NCI-H69 (cell line): ENCODE measurements at places on chromosomes 6 and 20.
A peak's percentile ranks its signal among the peaks of the same experiment; 100 is the strongest.

GRCh38 chr6:51963980-51964379, 123.4 kb downstream of the PKHD1 start:
- no peak for DNase-seq

DNA sequence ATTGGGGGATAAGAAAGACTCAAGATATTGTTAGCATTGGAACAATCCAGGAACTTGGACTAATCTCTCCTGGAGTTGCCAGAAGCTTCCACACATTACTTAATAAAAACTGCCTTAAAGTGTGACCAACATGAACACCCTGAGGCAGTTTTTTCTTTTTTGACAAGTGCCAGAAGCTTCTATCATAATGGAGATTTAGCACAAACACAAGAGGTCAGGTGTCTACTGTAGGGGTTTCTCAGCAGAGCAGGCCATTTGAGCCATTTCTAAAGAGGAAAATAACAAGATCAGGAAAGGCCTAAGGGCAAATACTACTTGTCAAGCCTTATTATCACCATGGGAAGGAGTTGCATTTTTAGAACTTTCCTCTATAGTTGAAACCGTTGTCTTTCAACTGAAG, 361.5 kb downstream of the EPM2A start:
- peak; percentile 71 for DNase-seq

DNA sequence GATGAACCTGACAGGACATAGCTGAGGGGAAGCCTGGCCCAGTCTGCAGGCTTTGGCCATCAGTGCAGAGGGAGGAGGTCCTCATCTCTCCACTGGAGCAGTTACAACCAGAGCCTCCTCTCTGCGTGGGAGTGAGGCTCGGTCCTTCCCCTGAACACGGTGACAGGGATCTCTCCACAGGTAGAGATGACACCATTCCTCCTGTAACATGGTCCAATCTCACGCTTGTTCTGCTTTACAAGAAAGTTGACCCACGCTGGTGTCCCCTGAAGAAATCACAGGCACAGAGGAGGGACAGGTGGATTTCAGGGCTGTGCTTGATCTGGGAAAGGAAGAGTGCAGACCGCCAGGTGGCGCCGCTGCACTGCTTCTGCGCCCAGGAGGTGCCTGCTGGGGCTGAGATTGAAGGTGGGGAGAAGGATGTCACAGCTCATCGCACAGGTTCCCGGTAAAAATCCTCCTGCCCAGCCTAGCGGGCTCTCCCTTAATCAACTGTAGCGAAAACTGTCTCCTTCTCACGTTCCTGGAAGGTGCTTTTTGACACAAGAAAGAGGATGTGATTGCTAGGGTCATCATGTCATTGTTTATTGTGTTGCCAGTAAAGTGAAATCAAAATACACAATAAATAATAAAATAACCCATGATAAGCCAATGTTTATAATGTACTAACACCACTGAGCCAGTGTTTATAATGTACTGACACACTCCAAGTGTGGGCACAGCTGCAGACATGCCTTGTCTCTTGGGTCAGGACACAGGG, 20.4 kb downstream of the HLA-G start:
- peak; percentile 78 for DNase-seq

GRCh38 chr20:54047048-54047447, 23.3 kb downstream of the BCAS1 start:
- DNase-seq, result no peak

DNA sequence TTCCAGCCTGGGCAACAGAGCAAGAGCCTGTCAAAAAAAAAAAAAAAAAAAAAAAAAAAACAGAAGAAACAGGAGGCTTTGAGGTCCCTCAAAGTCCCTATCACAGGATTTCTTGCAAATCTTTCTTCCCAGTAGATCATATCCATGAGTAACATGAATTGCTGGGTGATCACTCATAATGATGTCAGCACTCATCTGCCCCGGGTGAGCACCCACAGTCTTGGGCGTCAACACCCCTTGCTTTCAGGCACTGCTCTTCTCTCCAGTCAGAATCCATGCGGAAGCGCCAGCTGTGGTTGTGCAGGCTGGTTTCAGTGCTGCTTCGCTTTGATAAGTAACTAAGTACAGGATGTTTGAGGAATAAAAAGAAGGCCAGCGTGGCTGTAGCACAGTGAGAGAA, 40.2 kb upstream of the INSM1 start:
- no peak for DNase-seq

DNA sequence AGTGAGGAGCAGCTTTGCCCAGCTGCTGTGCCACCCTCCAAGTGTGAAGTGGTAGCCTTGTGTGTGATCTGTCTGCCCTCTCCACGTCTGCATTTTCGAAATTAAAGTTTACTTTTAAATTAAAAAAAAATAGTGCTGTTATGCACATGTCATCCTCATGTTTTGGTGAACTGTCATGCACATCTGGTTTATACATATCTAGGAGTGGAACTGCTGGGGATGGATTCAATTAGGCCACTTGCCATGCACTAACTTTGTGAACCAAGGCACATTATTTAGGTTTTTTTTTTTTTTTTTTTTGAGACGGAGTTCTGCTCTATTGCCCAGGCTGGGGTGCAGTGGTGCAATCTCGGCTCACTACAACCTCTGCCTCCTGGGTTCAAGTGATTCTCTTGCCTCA, 3.6 kb downstream of the GTSF1L start:
- no peak for DNase-seq

DNA sequence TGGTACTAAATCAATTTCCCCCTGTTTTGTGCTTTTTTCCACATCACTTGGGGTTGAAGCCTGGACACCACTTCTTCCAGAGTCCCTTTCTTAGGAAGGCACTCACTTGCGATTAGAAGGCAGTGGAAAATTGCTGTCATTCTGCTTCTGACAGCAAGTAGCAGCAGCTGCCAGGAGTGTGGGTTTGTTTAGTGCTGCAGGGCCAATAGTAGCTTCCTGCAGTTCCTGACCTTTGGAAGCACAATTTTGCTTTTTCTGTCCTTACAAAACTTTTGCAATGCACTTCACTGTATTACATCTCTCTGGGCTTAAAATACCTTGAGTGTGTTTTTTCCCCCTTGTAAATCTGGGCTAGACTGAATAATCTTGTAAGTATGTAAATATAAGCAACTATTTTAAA, 12.5 kb upstream of the HLA-DRA start:
- no peak for DNase-seq

DNA sequence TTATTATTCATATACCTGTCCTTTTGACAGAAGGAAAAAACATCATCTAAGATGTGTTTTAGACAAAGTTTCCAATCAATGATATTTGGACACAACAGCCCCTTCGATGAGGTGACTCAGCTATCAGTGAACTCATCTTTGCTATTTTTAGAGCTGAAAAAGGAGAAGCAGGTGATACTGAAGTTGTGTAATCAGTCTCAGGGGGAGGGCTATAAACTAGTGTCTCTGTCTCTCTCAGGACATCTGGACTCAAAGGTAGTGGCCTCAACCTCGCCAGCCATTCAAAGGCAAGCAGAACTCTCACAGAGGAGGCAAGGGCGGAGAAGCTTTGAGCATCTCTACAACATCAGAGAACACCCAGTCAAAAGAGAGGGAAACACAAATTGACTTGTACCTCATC, 135.4 kb downstream of the BFSP1 start:
- peak; percentile 51 for DNase-seq

DNA sequence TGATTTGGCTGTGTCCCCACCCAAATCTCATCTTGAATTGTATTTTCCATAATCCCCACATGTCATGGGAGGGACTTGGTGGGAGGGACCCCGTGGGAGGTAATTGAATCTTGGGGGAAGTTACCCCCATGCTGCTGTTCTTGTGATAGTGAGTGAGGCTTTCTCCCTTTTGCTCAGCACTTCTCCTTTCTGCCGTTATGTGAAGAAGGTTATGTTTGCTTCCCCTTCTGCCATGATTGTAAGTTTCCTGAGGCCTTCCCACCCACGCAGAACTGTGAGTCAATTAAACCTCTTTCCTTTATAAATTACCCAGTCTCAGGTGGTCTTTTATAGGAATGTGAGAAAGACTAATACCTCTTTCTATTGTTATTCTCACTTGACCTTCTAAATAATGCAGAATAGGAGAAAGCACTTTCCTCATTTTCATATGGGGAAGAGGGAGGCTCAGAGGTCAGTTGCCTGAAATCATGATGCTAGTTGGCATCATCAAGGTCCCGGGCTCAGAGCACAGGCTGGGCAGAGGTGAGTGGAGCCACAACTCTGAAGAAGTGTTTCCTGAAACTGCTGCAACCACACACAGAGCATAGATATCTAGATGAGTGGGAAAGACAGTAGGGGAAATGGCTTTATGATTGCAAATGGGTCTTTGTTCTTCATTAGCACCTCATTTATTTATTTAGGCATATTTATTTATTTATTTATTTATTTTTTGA, 191.0 kb downstream of the QKI start:
- DNase-seq, result no peak

GRCh38 chr6:54847799-54848597, 1.4 kb downstream of the FAM83B start:
- DNase-seq, result peak; percentile 84

DNA sequence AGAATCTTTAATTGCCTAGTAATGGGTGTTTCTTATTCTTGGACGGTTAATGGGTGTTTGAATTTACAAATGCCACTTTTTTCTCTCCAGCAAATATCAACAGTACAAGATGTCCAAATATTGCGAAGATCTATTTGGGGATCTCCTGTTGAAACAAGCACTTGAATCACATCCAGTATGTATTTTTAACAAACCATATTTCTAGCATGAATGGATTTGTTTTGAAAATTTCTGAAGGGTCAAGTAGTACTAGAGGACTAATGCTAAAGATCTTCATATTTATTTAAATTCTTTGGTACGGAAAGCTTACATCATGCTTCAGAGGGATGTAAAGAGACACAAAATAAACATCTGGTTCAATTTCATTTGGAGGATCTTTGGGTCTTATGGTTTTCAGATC, 123.9 kb upstream of the LAMP5 start:
- DNase-seq, result no peak

- peak; percentile 32 for DNase-seq
Measured at GRCh38 chr6:161584621-161585340, 310.9 kb upstream of the AGPAT4 start.

GRCh38 chr6:127489248-127489647, 29.9 kb downstream of the MTCL3 start:
- no peak for DNase-seq

GRCh38 chr6:21263531-21264287, 329.8 kb upstream of the SOX4 start:
- DNase-seq, result peak; percentile 91

GRCh38 chr6:15989397-15989796, 139.5 kb upstream of the MYLIP start:
- no peak for DNase-seq

DNA sequence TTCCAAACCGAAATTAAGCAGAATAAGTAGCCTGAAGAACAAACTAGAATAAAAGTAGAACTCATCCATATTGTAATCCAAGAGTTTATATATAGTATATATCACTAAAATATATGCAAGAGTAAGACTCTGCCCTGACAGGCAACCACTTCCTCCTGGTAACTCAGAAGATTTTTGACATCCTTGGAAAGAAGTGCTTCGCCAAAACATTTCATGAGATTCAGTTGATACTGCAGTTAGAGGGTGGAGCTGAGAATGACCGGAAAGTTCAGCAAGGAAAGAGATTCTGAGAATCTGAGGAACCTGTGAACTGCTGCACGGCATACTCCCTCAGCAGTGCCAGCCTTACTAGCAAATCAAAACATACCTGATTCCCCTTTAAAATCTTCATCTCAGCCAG, 79.6 kb downstream of the CDK19 start:
- no peak for DNase-seq

DNA sequence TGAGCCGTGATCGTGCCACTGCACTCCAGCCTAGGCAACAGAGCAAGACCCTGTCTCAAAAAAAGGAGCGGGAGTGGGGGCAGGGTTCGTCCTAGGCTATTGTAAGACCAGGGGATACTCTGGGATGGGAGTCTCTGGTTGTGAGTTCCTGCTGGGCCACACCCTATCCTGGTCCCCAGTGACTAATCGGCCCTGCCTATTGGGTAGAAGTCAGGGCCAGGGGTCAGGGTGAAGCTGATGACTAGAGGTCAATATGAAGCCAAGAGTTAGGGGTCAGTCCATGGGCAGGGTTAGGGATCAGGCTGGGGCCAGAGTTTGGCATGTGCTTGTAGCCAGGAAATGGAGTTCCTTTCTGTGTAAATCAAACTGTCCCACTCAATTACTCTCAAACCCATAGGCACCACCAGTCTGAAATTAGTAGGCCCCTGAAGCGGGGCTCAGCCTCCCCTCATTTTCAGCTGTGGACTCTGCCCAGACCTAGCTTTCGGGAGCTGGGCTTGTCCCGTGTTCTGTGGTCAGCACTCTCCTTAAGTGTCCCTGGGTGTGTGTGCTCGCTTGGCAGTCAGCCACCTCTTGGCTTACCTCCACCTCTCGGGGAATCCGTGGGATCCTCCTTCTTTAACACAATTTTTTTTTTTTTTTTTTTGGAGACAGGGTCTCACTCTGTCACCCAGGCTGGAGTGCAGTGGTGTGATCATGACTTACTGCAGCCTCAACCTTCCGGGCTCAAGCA, 1.8 kb downstream of the HSPA12B start:
- DNase-seq, result no peak

- DNase-seq, result peak; percentile 95
Measured at GRCh38 chr6:18280084-18280483, 15.8 kb upstream of the DEK start.

GRCh38 chr20:10510216-10510615, 75.1 kb downstream of the SLX4IP start:
- peak; percentile 69 for DNase-seq

GRCh38 chr20:15596220-15596890, 976.9 kb downstream of the KIF16B start:
- DNase-seq, result no peak

DNA sequence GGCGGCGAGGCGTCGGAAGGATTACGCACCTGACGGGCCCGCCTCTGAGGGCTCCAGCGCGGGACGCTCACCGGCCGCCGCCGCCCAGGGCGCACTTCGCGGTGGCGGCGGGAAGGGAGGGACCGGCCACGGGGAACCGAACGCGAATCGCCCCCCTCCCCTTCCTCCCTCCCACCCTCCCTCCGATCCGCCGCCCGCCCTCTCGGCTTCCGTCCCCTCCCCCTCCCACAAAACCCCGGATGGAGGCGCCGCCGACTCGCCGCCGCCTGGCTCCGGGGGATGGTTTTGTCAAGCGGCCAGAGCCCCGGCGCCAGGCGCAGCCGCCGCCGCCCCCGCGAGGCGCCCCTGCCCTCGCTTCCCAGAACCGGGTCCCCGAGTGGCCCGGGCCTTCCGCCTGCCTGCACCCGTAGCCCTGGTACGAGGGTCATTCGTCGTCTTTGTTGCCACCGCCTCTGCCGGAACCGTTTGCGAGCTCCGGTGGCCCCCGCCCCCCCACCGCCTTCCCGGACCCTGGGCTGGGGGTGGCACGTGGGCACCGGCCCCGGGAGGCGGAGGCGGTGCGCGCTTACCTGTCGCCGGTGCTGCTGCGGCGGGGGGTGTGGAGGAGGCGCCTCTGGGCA, 398 bp downstream of the ZBTB2 start:
- DNase-seq, result peak; percentile 90

DNA sequence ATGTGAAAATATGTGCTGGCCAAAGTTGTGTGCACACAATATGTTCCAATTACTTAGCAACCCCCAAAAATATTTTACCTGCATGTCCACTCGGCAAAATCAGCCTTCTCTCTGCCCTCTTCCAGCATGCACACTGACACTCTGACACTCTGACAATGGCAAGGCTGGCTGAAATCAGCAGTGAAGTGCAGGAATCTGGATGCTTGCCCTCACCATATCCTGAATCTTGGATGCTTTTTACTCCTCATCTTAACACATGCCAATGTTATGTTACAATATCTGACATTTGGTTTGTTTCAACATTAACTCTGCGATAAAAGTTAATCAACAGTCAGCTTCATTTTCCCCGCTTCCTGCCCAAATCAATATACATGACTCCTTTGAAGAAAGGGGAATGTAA, 203.2 kb downstream of the COL9A1 start:
- no peak for DNase-seq

GRCh38 chr6:158475344-158476302, 84.3 kb upstream of the TMEM181 start:
- peak; percentile 99 for DNase-seq
